ENCODE measurements at places on chromosomes 2 and 18. TPM values are rescaled to one million over a fixed set of nuclear protein-coding genes. Genes with fewer than 3 reads are reported as not detected.

Gene REG3A
- not detected for total RNA-seq

Gene FZD7
- 10.7 TPM for total RNA-seq

Gene PROKR1
- not detected for total RNA-seq

Gene LYPD1
- 32.1 TPM for total RNA-seq

Gene SLC8A1
- 131 TPM for total RNA-seq

Gene CGREF1
- 14.9 TPM for total RNA-seq

Gene MREG
- 4.5 TPM for total RNA-seq
